EL (cell line): ENCODE measurements at places on chromosomes 4 and X.

- no peak for DNase-seq
Measured at GRCh38 chr4:118369231-118369630, 16.4 kb upstream of the PRSS12 start.

- DNase-seq, result no peak
Measured at GRCh38 chr4:39312816-39313215, 53.3 kb downstream of the RFC1 start.

GRCh38 chr4:78510681-78511080 is 40.9 kb upstream of the ANXA3 start:
- DNase-seq, result peak; percentile 5

- DNase-seq, result no peak
Measured at GRCh38 chrX:153782313-153782712, 1.5 kb downstream of the SRPK3 start.

GRCh38 chr4:125780747-125781146 is 466.0 kb downstream of the FAT4 start:
- DNase-seq, result no peak

DNA sequence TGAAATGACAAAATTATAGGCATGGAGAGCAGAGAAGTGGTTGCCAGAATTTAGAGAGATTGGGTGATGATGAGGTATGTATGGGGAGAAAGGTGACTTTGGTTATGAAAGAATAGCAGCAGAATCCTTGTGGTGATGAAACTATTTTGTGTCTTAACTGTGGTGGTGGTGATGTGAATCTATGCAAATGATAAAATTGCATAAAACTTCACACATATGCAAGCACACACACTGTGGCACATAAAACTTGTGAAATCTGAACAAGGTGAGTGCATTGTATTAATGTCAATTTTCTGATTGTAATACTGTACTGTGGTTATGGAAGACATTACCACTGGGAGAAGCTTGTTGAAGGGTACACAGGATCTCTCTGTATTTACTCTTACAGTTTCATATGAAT is 91.0 kb downstream of the IL15 start:
- no peak for DNase-seq
